Cerebellum (tissue), 4 donors: ENCODE measurements at places on chromosomes 7 and 10. TPM values are rescaled to one million over a fixed set of nuclear protein-coding genes. Genes with fewer than 3 reads are reported as not detected.

The ZMIZ1 gene
- total RNA-seq, result 53.4 TPM

DNA sequence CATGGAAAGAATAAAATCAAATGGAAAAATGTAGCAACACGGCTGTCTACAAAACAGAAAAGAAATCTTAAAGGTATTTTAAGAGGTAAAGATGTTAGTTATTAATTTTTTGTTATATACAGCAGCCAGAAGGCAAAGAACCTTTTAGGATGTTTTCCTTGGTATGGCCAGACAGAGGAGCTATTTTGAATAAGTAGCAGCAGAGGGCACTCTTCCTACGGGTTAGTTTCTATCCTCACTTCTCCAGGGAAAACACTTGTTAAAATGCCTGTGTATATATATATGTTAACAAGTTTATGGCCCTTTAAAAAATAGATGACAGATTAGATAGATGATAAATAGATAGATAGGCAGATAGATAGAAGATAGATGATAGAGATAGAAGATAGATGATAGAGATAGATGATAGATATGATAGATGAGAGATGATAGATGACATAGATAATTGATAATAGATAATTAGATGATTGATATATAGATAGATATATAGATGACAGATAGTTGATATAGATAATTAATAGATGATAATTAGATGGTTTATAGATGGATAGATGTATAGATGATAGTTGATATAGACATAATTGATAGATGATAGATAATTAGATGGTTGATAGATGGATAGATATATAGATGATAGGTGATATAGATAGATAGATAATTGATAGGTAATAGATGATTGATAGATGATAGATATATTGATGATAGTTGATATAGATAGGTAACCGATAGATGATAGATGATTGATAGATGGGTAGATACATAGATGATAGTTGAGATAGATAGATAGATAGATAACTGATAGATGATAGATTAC lies 57.8 kb upstream of the WIPF3 start:
- peak; percentile 17 for DNase-seq

The FAM25C gene
- not detected for total RNA-seq

GRCh38 chr7:31562002-31562401 lies 48.1 kb downstream of the ITPRID1 start:
- DNase-seq, result no peak

- DNase-seq, result peak; percentile 48
Measured at GRCh38 chr7:151249034-151249731, 689 bp upstream of the SMARCD3 start.

The SEMA3C gene
- 33.2 TPM for total RNA-seq

DNA sequence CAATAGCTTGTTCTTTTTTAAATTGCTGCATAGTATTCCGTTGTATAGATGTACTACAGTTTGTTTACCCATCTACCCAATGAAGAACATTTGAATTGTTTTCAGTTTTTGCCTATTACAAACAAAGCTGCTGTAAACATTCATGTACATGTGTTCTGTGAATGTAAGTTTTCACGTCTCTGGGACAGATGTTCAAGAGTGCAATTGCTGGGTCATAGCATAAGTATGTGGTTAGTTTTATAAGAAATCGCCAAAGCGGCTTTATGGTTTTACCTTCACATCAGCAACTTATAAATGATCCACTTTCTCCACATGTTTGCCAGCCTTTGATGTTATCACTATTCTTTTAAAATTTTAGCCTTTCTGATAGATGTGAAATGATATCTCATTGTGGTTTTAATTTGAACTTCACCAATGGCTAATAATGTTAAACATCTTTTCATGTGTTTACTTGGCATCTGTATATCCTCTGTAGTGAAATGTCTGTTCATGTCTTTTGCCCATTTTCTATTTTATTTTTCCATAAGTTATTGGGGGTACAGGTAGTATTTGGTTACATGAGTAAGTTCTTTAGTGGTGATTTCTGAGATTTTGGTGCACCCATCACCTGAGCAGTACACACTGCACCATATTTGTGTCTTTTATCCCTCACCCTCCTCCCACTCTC lies 73.5 kb downstream of the TBXAS1 start:
- no peak for DNase-seq

The SYT15B gene
- 0.54 TPM for total RNA-seq

- no peak for DNase-seq
Measured at GRCh38 chr10:28777911-28778310, 100.6 kb downstream of the BAMBI start.

DNA sequence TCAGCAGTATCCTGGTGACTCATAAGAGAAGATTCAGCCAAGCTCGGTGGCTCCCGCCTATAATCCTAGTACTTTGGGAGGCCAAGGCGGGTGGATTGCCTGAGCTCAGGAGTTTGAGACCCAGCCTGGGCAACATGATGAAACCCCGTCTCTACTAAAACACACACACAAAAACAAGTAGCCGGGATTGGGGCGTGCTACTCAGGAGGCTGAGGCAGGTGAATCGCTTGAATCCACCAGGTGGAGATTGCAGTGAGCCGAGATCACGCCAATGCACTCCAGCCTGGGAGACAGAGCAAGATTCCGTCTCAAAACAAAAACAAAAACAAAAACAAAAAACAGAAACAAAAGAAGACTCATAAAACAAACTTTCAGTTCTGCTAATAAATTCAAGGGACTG lies 551.1 kb upstream of the POT1 start:
- no peak for DNase-seq

- no peak for DNase-seq
Measured at GRCh38 chr10:51342381-51342780, 268.1 kb downstream of the PRKG1 start.

DNA sequence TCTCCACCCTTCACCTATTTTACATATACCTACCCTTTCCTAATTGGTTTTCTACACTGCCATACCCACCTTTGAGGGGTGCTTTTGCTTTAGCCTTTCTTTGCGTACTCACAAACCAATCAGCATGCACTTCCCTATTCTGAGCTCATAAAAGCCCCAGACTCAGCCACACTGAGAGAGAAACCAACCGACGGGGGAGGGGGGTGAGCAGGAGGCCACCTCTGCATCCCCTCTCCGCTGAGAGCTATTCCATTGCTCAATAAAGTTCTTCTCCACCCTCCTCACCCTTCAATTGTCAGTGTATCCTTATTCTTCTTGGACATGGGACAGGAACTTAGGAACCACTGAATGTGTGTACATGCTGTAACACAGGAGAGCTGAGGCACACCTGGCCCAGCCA lies 9.0 kb upstream of the FKBP9 start:
- no peak for DNase-seq

GRCh38 chr10:43958964-43959363 lies 310.3 kb upstream of the ZNF32 start:
- no peak for DNase-seq

The CCAR1 gene
- total RNA-seq, result 52.4 TPM

DNA sequence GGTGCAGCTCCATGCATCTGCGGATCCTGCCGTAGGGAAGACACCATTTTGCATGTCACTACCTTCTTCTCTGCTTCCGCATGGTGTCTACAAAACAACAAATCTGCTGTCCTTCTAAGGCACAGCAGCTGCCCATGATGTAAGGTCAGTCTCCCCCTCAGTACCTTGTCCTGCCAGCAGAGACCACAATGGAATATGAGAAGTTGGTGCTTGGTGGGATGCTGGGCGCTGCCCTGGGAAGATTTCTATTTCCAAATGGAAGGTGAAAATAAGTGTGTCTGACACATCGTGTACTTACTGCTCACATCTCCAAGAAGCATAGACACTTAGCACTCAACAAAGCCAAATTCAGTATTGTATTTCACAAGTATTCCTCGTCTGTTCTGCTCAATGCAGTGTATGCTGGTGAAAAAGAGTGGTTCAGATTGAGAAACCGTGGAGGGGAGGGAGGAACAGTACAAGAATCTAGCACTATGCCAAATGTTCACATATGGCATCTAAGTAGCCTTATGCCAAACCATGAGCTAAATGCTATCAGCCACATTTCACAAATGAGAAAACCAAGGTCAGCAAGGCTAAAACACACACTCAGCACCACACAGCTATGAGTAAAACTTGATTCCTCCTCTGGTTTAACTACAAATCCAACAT lies 95.0 kb downstream of the GRB10 start:
- peak; percentile 86 for DNase-seq

The MCM10 gene
- 6.4 TPM for total RNA-seq

- no peak for DNase-seq
Measured at GRCh38 chr10:97011397-97011796, 174.4 kb downstream of the SLIT1 start.

GRCh38 chr7:115340828-115341227 lies 418.9 kb downstream of the MDFIC start:
- DNase-seq, result no peak

GRCh38 chr7:150356265-150356897 lies 12.2 kb upstream of the REPIN1 start:
- DNase-seq, result no peak

- DNase-seq, result no peak
Measured at GRCh38 chr7:125847692-125848091, 918.1 kb upstream of the POT1 start.

- no peak for DNase-seq
Measured at GRCh38 chr7:100079024-100079560, 2.4 kb downstream of the ZNF3 start.
